ENCODE measurements at places on chromosomes 5 and 9.

GRCh38 chr5:58056546-58056945, 403.3 kb downstream of the PLK2 start:
- no peak for DNase-seq

GRCh38 chr9:91017245-91017644, 215.6 kb downstream of the SYK start:
- no peak for DNase-seq

DNA sequence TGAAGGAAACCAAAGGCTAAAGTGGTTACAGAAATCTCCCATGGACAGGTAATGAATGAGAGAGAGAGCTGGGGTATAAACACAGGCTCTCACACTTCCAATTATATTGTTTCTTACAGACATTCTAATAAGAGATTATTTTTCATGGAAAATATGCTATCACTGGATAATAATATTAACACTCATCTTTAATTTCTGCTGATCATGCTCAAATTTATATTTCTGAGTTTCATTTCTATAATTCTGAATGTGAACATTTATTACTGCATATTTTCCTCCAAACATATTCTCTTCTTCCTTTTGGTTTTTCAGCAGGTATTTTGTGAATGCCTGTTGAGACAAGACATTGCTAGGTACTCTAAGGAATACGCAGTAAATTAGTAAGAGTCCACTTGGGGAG, 410.2 kb upstream of the DAP start:
- DNase-seq: no peak

DNA sequence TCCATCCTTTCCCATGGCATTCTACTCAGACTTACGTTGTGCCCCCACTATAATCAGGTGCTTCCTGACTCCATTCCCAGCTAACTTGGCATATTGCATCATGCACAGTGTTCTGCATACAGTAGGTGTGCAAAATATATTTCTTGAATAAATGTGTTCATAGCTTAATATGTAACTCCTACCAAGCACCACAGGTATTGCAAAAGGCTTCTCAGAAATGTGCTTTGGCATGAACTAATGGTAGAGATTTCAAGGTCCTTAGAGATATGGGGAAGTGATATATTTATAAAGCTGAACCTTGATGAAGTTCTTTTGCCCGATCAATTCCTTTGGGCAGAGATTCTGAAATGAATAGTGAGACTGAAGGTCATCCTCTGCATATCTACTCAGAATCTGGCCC, 220.4 kb downstream of the KCTD16 start:
- no peak for DNase-seq

DNA sequence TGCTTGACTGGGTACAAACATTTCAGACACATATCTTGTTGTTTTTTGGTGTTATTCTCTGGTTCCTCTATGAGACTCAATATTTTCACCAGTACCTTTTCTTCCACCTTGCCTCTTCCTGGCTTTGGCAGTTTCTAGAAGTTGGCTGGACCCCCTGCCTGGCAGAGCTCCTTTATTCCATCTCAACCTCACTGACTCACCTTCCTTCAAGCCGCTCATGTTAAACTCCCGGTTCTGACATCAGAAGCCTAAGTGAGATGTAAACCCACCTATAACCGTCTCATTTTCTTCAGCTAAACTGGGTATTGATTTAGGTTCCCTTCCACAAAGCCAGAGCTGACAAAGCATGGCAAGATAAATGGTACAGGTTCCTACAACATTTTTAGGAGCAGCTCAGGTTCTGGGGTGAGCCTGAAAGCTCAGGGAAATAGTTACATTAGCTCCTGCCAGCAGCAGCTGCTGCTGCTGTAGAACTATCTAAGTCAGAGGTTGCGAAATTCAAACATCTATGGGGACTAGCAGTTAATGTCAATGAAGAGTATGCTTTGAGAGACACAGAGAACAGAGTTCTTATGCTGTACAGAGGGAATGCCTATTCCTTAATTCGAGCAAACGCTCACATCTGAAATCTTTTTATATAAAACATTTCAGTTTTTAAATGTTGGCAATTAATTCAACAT, 197.1 kb upstream of the NR3C1 start:
- DNase-seq: no peak

Measured in NCI-H1092 treated with DMSO at 0.1 percent for 48 hours (cell line).